T-helper 9 cell (primary cell): ENCODE measurements at places on chromosomes 4 and X.
A peak's percentile ranks its signal among the peaks of the same experiment; 100 is the strongest.

- no peak for DNase-seq
These were observed 19.8 kb downstream of the GAB1 start for GRCh38 chr4:143356493-143356892.

GRCh38 chr4:140069066-140069465, 84.9 kb downstream of the MAML3 start:
- no peak for DNase-seq

DNA sequence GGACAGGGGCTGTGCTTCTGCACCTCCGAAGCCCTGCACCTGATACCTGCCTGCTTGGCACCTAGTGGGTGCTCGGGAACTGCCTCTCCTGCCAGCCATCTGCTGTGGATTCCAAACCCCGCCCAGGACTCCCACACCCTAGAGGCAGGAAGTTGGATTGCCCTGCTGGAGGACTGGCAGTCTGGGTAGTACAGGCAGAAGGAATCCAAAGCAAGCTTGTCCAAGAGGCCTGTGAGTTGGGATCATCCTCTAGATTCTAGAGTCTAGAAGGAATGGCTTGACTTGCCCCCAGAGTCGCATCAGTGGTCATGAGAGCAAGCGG, 64.6 kb upstream of the MTM1 start:
- no peak for DNase-seq

GRCh38 chr4:72900952-72901351, 168.6 kb downstream of the COX18 start:
- no peak for DNase-seq

GRCh38 chr4:2660596-2661211, 95.4 kb downstream of the TNIP2 start:
- DNase-seq, result no peak

GRCh38 chrX:154012336-154012991, 7.2 kb downstream of the IRAK1 start:
- DNase-seq, result no peak

DNA sequence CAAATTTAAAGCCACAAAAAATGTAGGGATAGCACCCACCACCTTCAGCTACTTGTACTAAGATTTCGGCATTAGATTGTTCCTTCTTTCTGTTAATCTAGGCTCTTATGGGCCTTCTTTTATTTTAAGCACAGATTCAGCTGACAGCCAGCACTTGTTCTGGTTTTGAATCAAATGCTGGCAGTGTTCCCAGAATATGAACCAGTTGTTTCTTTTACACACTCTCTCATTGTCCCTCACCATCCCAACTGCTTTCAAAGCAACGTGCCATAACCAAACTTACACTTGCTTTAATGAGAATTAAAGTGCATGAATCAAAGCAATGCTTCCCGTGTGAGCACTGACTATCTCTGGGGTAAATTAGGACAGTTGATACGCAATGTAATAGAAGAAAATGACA, 744.5 kb upstream of the FAM241A start:
- DNase-seq, result no peak

- no peak for DNase-seq
These were observed 79.9 kb downstream of the AASDH start for GRCh38 chr4:56307423-56307822.

GRCh38 chr4:87521319-87521718, 7.9 kb downstream of the SPARCL1 start:
- no peak for DNase-seq

DNA sequence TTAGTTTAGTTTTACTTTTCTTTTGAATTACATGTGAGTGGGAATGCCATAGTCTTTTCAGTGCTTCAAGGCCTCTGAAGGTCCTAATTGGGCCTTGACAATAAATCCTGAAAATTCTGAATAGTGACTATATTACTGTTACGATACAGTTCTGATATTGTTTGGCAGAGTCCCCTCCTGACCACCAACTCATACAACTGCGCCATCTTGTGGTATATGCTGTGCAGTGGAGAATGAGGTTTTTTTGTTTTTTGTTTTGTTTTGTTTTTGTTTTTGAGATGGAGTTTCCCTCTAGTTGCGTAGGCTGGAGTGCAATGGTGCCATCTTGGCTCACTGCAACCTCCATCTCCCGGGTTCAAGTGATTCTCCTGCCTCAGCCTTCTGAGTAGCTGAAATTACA, 56.6 kb upstream of the CHRDL1 start:
- DNase-seq, result no peak

GRCh38 chrX:68703369-68703768, 55.9 kb downstream of the STARD8 start:
- no peak for DNase-seq

- no peak for DNase-seq
These were observed 11.9 kb upstream of the ADD1 start for GRCh38 chr4:2831611-2832308.

- no peak for DNase-seq
These were observed 34.0 kb downstream of the LHFPL1 start for GRCh38 chrX:112645774-112646173.

DNA sequence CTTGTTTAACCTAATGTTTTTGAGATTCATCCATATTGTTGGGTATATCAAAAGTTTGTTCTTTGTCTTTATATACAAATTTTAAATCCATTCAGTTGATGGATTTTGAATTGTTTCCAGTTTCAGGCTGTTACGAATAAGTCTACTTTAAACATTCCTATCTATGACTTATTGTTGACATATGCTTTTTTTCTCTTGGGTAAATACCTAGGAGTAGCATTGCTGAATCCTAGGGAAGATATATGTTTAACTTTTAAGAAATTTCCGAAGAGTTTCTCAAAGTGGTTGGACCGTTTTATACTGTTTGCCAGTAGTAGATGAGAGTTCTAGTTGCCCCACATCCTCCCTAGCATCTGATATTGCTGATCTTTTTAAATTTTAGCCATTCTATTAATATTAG, 60.9 kb upstream of the IL13RA1 start:
- no peak for DNase-seq

- no peak for DNase-seq
These were observed 8.9 kb downstream of the CCNA2 start for GRCh38 chr4:121814756-121815155.

- DNase-seq, result no peak
These were observed 31.4 kb downstream of the HMX1 start for GRCh38 chr4:8840006-8840793.

GRCh38 chr4:106993827-106994226, 42.3 kb downstream of the DKK2 start:
- no peak for DNase-seq

DNA sequence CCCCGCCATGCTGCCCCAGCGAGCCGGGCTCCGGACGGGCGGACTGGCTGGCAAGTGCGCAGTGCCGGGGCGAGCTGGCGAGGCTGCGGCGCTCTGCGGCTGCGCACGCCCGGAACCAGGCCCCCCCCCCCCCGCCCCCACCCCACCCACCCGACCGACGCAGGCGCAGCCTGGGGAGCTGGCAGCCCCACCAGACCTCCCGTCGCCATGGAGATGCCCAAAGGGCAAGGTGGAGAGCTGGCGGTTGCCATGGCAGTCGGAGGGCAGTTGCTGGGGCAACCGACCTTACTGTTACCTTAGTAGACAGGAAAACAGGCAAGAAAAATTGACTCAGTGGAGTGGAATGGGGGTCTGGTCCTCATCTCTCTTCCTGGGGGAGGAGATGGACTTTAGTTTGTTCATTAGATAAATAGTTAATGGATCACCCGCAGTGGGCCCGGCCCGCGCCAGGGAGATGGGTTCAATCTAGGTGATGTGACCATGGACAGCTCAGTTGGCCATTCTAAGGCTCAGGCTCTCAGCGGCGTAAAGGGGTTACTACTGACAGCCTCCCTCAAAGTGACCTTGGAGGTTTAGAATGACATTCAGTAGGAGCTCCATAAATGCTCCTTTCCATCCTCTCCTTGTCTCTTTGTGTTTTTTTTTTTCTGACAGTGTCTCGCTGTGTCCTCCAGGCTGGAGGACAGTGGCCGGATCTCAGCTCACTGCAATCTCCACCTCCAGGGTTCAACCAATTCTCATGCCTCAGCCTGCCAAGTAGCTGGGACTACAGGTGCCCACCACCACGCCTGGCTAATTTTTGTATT, at the start of gene PCSK1N:
TSS of gene PCSK1N (minus strand) at position 87 of the 806 bp plus-strand sequence. CDS start at position 9, 78 bp downstream.
- DNase-seq, result peak; percentile 10

- DNase-seq, result no peak
These were observed 27.8 kb upstream of the PSAPL1 start for GRCh38 chr4:7462509-7462971.

GRCh38 chr4:4870576-4871241, 11.2 kb downstream of the MSX1 start:
- DNase-seq, result no peak

DNA sequence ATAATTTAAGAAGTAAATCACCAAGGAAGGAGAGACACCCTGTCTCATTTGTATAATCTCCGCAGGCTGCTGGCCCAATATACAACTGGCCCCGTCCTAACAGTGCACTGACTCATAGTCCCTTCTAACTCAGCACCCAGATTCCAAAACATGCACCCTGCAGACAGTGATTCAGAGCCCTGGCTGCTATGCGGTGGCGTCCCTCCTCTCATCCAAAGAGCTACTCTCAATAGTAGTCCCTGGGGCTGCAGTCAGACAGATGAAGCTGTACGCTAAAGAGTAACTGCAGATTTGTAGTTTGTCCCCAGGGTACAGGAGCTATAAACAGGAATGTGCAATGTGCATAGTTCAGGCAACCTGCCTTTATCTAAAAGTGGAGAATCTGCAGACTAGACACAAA, 23.0 kb downstream of the GABRA3 start:
- no peak for DNase-seq

DNA sequence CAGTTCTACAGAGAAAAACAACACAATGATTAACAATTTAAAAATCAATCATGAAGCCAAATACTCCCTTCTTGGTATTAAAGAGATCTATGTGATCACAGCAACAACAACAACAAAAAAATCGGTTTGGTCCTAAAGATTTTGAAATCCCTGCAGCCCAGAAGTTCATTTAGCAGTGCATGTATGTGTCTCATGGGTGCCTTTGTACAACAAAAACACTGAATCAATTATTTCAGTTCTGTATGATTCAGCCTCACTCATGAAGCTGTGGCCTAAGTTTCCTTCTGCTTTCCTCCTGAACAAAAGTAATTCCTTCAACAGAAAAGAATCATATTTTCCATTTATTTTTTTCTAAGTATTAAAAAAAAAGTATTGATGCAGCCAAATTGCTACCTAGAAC, 393.4 kb upstream of the NDST3 start:
- no peak for DNase-seq

- no peak for DNase-seq
These were observed 27.1 kb downstream of the PDLIM3 start for GRCh38 chr4:185508181-185508580.

DNA sequence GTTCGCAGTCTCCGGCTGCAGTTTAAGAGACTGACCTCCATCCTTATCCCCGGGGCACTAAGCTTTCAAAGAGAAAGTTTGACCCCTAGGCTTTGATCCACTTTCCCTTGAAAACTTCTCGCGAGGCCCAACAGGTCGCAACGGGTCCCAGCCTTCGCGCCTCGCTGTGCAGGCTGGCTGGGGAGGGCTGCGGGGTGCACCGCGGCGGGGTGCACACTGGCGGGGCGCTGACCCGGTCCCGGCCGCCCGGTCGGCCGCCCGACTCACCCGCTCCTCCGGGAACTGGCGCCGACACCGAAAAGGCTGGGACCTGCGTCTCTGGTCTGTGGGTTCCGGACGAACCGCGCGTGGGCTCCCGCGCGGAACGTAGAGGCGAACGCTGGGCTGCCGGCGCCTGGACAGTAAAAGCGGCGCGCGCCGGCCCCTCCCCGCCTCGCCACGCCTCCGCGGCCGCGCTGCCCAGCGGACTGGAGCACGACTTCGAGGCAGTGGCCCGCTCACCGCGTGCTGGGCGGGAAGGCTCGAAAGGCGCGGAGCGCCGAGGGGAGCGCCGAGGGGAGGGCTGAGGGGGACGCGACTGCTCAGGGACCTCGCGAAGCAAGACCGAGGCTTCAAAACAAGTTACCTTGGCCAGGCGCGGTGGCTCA, at the start of gene TAF7L:
TSS of gene TAF7L (minus strand) at position 378 of the 647 bp plus-strand sequence. CDS start 3,791 bp downstream, outside the sequence.
- DNase-seq, result no peak

- DNase-seq, result no peak
These were observed 45.0 kb downstream of the CHRDL1 start for GRCh38 chrX:110750526-110751189.

GRCh38 chr4:14883166-14883565, 119.1 kb upstream of the CPEB2 start:
- DNase-seq, result no peak

- DNase-seq, result no peak
These were observed 91.5 kb downstream of the GEMIN8 start for GRCh38 chrX:13938051-13938828.

DNA sequence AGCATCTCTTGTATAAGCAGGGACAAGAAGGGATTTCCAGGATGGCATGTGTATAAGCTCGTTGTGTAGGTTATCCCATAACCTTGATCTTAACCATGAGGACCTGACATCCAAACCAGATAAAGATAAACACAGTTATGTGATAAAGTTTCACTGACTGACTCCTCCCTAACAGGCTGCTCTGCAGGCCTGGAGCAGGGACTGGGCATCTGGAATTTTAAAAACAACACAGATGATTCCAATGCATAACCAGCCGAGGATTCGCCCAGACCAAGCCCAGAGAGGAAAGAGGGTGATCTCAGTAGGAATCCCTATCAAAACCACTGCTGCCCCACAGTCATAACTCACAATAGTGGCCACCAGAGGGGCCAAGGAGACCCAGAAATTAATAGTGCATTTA, 22.7 kb downstream of the KLF3 start:
- no peak for DNase-seq

DNA sequence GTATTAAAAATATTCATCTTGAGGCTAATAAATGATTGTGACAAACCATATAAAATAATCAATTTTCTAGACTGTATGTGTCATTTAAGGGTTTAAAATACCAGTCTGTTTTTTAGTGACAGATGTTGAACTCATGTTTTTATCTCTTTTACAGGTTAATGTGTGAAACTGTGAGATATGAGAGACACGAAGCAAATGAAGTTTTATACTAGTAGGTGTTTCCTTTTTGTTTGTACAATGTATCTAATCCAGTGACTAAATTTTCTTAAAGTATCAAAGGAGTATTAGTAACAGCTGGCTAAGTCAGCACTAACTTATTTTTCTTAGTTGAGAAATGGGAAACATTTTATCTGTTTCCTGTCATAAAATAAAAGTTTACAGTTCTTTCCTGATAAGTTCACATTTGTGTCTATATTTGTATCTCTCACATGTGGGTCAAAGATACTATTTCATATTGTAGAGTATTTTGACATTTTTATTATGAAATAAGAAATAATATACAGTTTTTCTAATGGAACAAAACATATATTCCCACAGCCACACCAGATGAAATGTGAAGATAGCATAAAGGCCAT, 90.3 kb downstream of the RAPGEF2 start:
- no peak for DNase-seq

- no peak for DNase-seq
These were observed 65.6 kb downstream of the NBDY start for GRCh38 chrX:56794404-56795230.

- no peak for DNase-seq
These were observed 13.1 kb upstream of the BANK1 start for GRCh38 chr4:101777431-101777830.
